ENCODE measurements at places on chromosomes 7 and 10.

GRCh38 chr10:23095966-23096801 lies 805 bp downstream of the MSRB2 start:
- DNase-seq: peak; percentile 63

DNA sequence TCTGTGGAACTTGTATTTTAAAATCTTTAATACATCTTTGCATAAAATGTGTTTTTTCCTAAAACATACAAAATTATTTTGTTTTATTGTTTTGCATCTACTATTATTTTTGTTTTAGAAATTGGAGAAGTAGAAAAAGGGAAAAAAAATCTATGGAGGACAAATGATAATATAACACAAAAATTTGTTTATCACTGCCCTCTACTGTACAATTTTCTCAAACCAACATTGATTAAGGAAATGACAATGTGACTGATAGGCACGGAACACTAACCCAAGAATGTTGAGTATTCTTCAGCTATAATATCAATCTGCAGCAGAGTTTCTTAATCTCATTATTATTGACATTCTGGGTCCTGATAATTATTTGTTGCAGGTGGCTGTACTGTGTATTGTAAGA lies 9.5 kb upstream of the ING3 start:
- no peak for DNase-seq

- DNase-seq: no peak
Measured at GRCh38 chr7:44463169-44463808, 27.2 kb downstream of the NUDCD3 start.

- DNase-seq: no peak
Measured at GRCh38 chr10:4686644-4686996, 139.4 kb upstream of the AKR1E2 start.

DNA sequence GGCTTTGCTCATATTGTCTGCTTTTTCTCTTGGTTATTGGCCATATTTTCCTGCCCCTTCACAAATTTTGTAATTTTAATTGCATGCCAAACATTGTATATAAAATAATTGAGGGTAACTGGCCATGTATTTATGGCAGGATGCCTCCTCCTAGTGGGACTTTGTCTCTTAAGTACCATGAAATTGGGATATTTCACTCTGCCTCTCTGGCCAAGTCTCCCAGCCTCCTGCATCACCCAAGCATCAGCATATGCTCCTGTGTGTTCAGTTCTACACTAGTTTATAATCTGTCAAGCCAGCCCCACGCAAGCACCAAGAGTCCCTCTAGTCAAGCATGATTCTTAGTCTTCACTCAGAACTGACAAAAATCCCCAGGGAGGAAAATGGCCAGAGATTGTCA lies 44.2 kb upstream of the FHIP2A start:
- DNase-seq: no peak

GRCh38 chr7:44376429-44377133 lies 51.2 kb upstream of the CAMK2B start:
- no peak for DNase-seq

GRCh38 chr10:98980353-98980752 lies 255.3 kb downstream of the HPSE2 start:
- no peak for DNase-seq

All from upper lobe of left lung (tissue), 6 donors.